Naive thymus-derived CD4-positive, alpha-beta T cell (primary cell): ENCODE measurements at places on chromosomes 6 and 20.

GRCh38 chr20:61938839-61939690 is 126.6 kb downstream of the TAF4 start:
- no peak overlapping the region for H3K27ac ChIP-seq
- DNase-seq, result no peak
- no peak overlapping the region for H3K4me3 ChIP-seq
- H3K4me1 ChIP-seq, result no peaks in the 10 kb centered on the region
- H3K27me3 ChIP-seq, result no peaks in the 10 kb centered on the region

GRCh38 chr20:4127344-4127743 is 112.0 kb upstream of the RNF24 start:
- H3K4me1 ChIP-seq, result no peaks in the 10 kb centered on the region
- no peaks in the 10 kb centered on the region for H3K36me3 ChIP-seq
- no peaks in the 10 kb centered on the region for H3K27me3 ChIP-seq
- H3K27ac ChIP-seq, result no peak overlapping the region
- no peak for DNase-seq

DNA sequence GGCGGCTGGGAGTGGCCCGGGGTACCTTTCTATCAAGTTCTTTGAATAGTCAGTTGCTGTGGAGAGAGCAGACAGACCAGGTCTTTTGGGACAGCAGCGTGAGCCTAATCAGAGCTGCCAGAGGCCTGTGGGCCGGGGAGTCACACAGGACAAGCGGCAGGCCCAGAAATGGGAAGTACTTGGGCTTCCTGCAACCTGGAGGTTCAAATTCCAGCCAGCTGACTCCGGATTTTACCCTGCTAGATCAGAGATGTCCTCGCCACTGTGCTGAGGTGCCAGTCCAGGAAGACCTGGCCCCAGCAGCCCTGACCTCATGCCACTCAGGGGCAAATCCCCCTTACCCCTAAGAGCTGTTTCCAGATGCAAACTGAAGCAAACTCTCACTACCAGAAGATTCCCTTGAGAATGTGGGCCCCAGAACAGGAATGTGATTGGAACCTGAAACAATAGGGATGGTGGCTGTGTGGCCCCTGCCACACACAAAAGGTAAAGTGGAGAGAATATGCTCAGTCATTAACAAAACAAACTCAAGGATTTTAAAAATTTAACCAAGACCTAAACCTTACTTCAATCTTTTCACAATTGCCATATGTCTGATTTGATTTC is 9.7 kb downstream of the BEND3 start:
- DNase-seq, result no peak
- no peaks in the 10 kb centered on the region for H3K36me3 ChIP-seq
- no peak overlapping the region for H3K27ac ChIP-seq
- no peak overlapping the region for H3K4me3 ChIP-seq

- H3K27me3 ChIP-seq, result no peaks in the 10 kb centered on the region
- H3K36me3 ChIP-seq, result no peaks in the 10 kb centered on the region
- no peak for DNase-seq
Measured at GRCh38 chr6:159086033-159086618, 41.3 kb upstream of the TAGAP start.

GRCh38 chr20:8790442-8791074 is 278.3 kb upstream of the PLCB4 start:
- no peak overlapping the region for H3K27ac ChIP-seq
- no peaks in the 10 kb centered on the region for H3K4me1 ChIP-seq
- no peak overlapping the region for H3K4me3 ChIP-seq

DNA sequence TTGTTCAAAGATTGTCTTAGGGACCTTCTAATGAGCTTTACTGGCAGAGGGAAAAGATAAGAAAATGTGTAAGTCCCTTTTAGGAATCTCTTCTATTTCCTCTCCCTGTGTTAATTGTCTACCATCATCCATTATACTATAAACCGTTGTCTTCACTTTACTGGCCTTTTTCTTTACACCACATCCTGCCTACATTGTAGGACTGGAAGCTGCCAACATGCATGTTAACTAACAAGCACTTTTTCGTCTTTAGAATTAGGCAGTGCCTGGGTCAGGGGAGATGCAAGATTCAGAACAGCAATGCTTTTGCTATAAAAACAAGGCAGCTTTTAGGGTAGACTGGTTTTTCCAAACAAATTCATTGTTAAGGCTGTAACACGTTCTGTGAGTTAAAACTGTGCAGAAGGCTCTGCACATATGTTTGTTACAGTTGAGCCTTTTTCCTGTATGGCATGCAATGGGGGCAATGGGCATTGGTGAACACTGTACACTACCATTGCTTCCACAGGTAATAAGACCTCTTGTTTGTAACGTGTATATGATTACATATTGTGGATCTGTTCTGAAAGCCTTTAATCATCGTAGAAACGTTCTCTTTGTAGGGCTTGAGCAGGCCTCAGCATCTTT is 10.9 kb upstream of the PKIG start:
- no peak overlapping the region for H3K27ac ChIP-seq
- no peak overlapping the region for H3K4me3 ChIP-seq
- no peaks in the 10 kb centered on the region for H3K36me3 ChIP-seq
- peak; percentile 38 for DNase-seq
- no peaks in the 10 kb centered on the region for H3K27me3 ChIP-seq
- H3K4me1 ChIP-seq, result no peaks in the 10 kb centered on the region

GRCh38 chr20:24530131-24530680 is 60.8 kb downstream of the SYNDIG1 start:
- no peak for DNase-seq
- H3K27me3 ChIP-seq, result no peaks in the 10 kb centered on the region
- no peaks in the 10 kb centered on the region for H3K36me3 ChIP-seq
- no peak overlapping the region for H3K27ac ChIP-seq
- H3K4me3 ChIP-seq, result no peak overlapping the region

DNA sequence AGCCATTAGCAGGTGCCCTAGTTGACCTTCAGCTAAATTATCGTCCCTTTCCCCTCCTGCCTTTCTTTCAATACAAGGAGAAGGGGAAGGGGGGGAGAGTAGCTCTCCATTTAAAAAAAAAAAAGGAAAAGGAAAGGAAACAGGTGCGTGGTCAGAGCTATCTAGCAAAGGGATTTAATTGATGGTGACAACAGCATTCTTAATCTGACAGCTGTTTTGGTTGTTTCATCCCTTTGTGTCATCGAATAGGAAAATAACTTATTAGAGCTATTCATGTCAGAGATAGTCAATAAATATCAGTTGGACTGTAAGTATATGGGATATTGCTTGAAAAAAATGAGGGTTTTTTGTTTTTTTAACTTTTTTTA is 195.2 kb upstream of the SASH1 start:
- no peak overlapping the region for H3K4me3 ChIP-seq
- DNase-seq, result no peak
- H3K36me3 ChIP-seq, result no peaks in the 10 kb centered on the region
- H3K27me3 ChIP-seq, result no peaks in the 10 kb centered on the region
- H3K27ac ChIP-seq, result no peak overlapping the region

DNA sequence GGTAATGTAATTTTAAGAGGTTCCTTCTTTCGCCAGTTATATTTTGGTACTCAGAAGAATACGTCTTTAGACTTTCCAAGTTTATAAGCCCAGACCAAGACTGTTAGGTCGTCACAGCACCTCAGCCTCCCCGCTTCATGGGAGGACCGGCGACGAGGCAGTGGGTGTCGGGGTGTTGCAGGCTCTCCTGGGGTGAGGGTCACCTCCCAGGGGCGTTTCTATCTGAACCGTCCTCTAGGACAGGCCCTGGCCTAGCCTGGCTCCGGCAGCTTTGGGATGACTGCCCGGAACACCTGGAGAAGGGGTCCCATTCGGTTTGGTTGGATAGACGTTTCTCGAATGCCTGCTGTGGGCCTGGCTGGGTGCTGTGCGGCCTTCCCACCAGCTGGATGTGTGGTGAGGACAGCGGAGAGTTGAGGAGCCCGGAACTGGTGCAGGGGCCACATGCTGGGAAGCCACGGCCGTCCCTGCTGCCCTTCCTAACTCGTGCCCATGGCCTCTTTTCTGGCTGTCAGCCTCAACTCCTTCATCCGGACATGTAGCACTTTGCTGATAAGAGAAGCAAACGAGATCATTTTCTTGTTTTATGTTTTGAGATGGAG is 1.1 kb downstream of the OSBPL2 start:
- peak overlapping the region; percentile 48 for H3K4me3 ChIP-seq
- peaks cover 23% of the 10 kb centered on the region for H3K36me3 ChIP-seq
- peak overlapping the region; percentile 79 for H3K27ac ChIP-seq
- H3K4me1 ChIP-seq, result peaks cover 22% of the 10 kb centered on the region
- DNase-seq, result no peak
- H3K27me3 ChIP-seq, result no peaks in the 10 kb centered on the region

DNA sequence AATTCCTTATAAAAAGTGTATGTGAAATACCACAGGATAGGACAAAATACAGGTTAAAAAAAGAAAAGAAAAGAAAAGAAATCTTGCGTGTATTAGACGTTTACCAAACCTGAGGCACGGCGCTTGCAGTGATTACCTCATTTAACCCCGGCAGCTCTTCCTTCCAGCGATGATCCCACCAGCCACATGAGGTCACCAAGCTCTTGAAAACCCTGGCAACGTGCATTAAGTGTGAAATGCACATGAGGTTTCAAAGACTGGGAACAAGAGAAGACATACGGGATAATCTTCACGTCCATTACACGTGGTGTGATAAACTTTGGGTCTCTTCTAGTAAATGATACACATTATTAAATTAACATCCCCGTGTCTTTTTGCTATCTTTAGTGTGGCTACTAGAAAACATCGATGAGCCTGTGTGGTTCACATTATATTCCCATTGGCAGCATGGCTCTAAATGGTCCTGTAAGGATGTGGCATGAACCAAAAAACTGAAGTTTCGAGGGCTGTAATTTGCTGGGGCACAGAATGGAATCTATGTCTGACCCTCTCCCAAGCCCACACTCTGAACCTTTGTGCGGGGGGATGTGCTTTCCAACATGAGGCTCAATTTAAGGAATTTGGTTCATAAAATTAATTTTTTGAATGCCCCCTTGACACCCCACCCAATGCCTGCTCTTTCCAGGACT is 59.2 kb upstream of the THBS2 start:
- no peak overlapping the region for H3K4me3 ChIP-seq
- no peaks in the 10 kb centered on the region for H3K27me3 ChIP-seq
- no peaks in the 10 kb centered on the region for H3K36me3 ChIP-seq
- DNase-seq, result no peak

GRCh38 chr6:109456111-109456583 is 575 bp upstream of the MICAL1 start:
- H3K4me1 ChIP-seq, result peaks cover 44% of the 10 kb centered on the region
- peak overlapping the region; percentile 57 for H3K4me3 ChIP-seq
- peaks cover 10% of the 10 kb centered on the region for H3K36me3 ChIP-seq
- H3K27ac ChIP-seq, result peak overlapping the region; percentile 67

DNA sequence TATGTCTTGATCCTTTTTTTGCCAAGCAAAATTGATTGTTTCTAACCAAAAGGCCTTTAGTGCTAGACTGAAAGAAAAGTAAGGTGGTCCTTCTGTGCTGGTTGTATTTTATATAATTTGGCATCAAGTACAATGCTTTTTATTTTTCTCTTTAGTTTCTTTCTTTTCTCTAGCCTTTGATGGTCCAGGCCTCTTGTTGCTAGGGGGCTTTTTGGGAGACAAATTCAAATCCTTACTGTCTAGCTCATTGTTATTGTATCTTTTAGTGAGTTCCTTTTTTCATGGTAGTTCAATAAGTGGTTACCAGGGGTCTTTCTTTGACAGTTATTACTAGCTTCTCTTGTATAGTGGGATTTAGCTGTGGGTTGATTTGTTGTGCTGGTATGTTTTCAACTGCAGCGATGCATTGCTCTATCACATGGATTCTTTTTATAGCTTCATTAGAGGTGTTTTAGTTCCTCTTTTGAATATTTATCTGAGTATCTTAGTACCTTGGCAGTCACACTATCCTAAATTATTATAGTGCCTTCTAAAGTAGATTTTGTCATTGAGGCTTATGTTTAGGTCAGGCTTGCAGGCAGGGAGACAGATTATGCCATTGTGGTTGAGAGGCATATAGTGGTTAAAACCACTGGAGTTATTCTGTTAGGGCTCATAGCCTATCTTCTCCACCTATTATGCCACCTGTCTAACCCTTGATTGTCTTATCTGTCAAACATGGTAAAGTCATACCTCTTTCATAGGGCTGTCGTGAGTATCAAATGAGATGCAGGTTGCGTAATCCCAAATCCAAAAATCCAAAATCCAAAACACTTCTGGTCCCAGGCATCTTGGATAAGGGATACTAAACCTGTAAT is 49.5 kb downstream of the KCNS1 start:
- no peaks in the 10 kb centered on the region for H3K27me3 ChIP-seq
- peaks cover 56% of the 10 kb centered on the region for H3K4me1 ChIP-seq
- DNase-seq, result no peak
- H3K4me3 ChIP-seq, result no peak overlapping the region

DNA sequence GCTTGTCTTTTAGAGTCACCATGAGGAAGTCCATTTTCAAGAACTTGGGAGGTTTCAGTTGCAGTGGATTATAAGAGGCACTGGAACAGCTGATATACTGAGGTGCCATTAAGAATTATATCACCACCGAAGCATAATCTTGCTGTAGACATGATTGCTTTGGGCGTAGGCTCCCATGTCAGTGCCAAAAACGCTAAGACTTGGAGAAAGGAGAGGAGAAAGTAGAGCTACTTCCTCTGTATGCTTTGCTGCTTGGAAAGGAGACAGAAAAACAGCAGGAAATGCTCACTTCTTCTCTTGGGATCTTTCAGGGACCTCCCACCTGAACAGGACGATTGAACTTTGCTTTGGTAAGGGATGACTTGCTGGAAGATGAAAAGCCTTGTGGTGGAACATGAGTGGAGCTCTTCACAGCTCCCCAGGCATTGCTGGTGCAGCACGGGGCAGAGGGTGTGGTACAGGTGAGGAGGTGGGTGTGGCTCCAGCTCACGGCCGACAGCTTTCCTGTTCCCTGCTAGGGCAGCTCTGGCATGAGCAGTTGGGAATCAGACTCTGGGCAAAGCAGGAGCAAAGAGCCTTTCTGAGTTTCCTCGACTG is 190.4 kb upstream of the JAG1 start:
- no peaks in the 10 kb centered on the region for H3K36me3 ChIP-seq
- H3K4me3 ChIP-seq, result no peak overlapping the region
- no peak for DNase-seq

DNA sequence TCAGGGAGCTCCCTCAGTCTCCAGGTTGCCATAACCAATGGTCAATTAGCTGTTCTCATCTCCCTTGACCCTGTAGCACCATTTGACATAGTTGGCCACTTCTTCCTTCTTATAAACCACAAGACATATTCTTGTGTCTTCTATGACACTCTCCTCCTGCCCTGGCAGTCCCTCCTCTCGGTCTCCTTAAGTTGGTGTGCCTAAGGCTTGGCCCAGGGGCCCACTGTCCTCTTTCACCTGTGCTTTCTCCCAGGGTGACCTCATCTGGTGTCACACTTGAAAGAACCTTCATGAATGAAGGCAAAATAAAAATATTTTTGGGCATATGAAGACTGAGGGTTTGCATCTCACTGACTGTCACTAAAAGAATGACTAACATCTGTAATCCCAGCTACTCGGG is 9.7 kb upstream of the ADGRF5 start:
- H3K36me3 ChIP-seq, result no peaks in the 10 kb centered on the region
- H3K4me1 ChIP-seq, result no peaks in the 10 kb centered on the region
- no peak overlapping the region for H3K27ac ChIP-seq
